ENCODE measurements at places on chromosomes 5 and 9.

DNA sequence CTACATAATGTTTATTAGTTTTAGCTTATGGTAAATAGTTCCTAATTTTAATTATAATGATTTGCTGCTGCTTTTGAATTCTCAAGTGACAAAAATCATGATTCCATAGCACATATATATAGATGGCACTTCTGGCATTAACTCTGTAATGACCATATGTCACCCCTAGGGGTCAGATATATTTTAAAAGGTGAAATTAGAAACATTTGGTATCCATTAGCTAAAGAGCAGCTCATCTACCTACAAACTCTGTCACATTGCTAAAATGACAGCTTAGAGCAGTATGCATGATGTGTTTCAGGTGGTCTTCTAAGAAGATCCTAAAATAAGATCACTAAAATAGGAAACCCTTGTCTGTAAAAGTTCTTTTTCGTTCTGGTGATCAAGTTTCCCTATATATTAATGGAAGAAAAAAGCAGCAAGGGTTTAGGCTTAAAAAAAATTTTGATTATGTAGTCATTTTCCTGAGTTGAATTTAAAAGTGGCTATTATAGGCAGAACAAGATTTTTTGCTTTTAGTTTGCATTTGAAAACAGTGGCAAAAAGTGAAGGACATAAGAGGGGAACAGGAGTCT, 157.7 kb upstream of the POU5F2 start:
- DNase-seq: peak; percentile 2

DNA sequence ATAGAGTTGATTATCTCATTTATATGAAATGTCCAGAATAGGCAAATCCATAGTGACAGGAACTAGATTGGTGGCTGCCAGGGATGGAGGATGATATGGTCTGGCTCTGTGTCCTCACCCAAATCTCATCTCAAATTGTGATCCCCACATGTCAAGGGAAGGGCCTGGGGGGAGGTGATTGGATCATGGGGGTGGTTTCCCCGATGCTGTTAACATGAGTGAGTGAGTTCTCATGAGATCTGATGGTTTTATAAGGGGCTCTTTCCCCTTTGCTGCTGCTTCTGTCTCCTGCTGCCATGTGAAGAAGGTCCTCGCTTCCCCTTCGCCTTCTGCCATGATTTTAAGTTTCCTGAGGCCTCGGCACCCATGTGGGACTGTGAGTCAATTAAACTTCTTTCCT, 21.4 kb downstream of the EEIG1 start:
- DNase-seq: no peak

GRCh38 chr9:137689745-137690529, 71.1 kb downstream of the EHMT1 start:
- DNase-seq: no peak

DNA sequence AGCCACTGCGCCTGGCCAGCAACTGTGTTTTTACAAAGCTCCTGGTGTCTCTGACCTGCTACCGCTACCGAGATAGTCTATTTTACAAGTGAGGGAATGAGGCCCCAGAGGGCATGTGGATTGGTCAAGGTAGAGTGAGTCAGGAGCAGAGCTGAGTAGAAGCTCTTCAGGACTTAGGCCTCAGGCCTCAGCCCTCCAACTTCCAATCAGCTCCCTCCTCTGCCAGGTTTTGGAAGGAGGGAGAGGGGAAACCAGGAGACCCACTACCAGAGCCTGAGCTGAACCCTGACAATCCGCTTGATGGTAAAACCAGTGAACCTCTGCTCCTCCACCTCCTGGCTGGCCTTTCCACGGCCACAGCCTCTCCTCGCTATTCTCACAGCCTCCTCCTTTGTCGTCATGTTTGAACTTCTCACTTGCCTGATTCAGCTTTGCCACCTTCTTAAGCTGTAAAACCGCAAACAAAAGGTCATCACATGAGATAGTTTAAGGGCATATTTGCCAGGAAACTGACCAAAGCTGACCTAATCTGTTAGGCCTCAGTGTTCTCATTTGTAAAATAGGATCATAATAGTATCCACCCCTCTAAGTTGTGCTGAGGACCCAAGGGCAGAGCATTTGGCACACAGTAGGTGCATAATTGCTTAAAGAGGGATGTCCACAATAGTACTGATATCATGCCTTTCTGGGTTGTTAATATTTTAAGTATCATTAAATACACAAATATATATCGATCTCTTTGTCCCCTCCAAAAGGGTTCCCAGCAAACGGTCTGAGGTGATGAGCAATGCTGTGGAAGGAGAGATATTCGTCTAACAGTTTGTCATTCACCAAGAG, 1.7 kb downstream of the TRAF1 start:
- no peak for DNase-seq

GRCh38 chr9:114742947-114743346, 61.0 kb upstream of the TEX48 start:
- DNase-seq: peak; percentile 22

GRCh38 chr5:126354012-126354857, 69.0 kb upstream of the GRAMD2B start:
- DNase-seq: peak; percentile 96

GRCh38 chr5:34409373-34409772, 246.8 kb upstream of the RAI14 start:
- no peak for DNase-seq

GRCh38 chr9:34322899-34323591, 6.0 kb downstream of the KIF24 start:
- DNase-seq: no peak

GRCh38 chr9:76562511-76562911, 103.5 kb downstream of the GCNT1 start:
- DNase-seq: no peak

GRCh38 chr9:37437621-37438020, 15.1 kb downstream of the GRHPR start:
- no peak for DNase-seq

- DNase-seq: no peak
Measured at GRCh38 chr5:149745212-149745942, 15.3 kb downstream of the PPARGC1B start.

DNA sequence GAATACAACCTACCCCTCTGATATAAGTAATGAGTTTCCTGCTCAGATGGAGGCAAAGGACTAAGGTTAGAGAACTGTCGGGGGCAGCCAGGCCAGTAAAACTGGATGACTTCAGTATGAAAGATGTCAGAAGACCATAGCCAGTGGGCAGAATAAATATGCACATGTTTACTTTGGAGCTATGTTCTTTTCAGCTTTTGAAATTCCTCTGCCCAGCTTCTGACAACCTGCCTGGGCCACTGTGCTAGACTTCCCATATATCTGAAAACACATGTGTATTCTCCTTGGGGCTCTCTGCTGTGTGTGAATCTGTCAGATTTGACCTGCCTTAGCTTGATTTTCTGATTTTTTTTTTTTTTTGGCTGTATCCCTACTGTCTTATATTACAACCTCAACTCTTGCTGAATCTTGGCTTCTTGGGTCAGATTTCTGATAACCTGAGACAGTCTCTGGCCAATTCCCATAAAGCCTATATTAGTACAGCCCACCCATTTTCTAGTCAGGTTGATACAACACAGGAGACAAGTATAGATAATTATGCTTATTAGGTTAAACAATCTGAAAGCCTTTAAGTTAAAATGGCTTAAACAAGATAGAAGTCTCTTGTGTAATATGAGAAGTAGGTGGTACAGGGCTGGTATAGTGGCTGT, 76.6 kb upstream of the PRLR start:
- DNase-seq: no peak

- DNase-seq: no peak
Measured at GRCh38 chr9:35366627-35367026, 123.3 kb upstream of the RUSC2 start.

DNA sequence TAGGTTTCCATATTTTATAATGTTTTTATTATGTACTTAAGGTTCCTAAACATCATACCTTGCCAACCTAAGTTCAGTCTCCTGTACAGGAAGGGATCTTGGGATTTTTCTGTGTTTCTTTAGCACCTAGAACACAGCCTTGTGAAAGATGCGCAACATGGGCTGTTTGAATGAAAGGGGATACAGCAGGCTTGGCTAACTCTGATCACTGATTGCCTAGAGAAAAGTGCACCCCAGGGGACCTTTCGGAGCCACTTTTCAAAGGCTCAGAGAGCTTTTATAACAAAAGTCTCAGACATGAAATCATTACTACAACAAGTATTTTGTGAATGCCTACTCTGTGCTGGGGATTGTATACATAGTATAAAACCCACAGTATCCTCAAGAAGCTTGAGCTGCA, 261.6 kb downstream of the BNC2 start:
- no peak for DNase-seq

Data from SW480 (cell line).